NCI-H187 (cell line): ENCODE measurements at places on chromosomes 16 and 17.

GRCh38 chr16:70689035-70689969 lies 3.4 kb upstream of the MTSS2 start:
- no peak for DNase-seq

- DNase-seq, result no peak
Observed at GRCh38 chr16:53501216-53501859, 1.7 kb downstream of the AKTIP start.

DNA sequence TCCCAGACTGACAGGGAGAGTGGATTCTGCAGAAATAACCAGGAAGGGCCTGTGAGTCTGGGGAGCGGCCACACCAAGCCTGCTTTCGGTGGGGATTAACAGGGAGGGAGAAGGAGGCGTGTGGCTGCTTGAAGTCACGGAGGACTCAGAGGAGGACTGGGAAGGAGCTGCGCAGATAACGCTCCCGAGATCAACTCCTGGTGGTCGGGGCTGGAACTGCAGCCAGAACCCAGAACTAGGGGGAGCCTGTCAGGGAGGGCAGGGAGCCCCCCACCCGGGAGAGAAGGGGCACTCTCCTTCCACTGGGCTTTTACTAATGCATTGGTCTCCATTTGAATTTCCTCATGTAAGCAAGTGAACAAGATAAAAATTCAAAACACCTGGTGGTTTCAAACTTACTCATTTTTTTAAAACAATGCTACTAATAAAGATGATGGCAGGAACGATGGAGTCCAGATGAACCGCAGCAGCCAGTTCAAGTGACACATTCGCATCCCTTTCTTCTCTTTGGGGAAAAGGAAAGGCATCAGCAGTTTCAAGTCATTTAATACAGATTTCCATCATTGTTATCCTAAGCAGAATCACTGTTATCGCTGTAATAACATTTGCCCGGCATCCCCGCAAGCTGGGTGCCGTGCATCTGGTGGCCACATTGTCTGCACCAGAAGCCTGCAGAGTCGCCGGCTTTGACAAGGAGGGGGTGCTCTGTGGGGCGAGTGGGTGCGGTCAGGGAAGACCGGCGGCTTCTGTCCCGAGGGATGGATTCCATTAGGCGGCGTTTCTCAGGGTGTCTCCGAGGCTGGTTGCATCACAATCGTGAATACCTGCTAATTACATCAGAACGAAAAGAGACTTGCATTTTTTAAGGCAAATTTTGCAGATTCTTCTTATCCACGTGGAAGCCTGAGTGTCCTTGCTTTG lies 183.0 kb downstream of the FOXL1 start:
- no peak for DNase-seq

DNA sequence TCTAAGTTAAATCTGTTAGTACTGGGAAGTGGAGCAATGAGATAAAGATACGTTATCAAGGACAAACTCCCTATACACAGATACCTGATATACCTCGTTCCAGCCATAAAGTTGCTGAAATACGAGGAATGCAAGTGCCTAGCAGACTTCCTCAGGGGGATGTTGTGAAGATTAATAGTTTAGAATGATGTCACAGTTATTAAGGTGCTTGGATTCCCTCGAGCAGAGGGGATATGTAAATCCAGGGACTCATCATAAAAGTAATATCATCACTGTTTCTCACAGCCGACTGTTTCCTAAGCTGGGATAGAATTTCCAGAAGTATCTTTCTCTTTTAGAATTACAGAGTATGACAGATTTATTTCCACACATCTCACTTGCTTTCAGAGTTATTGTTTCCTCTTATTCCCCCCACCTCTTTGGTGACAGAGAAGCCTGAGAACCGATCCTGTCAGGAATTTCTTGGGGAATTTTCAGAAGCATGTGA lies 28.4 kb upstream of the ZFHX3 start:
- no peak for DNase-seq

- no peak for DNase-seq
Observed at GRCh38 chr17:1559047-1560043, 3.2 kb downstream of the PITPNA start.

DNA sequence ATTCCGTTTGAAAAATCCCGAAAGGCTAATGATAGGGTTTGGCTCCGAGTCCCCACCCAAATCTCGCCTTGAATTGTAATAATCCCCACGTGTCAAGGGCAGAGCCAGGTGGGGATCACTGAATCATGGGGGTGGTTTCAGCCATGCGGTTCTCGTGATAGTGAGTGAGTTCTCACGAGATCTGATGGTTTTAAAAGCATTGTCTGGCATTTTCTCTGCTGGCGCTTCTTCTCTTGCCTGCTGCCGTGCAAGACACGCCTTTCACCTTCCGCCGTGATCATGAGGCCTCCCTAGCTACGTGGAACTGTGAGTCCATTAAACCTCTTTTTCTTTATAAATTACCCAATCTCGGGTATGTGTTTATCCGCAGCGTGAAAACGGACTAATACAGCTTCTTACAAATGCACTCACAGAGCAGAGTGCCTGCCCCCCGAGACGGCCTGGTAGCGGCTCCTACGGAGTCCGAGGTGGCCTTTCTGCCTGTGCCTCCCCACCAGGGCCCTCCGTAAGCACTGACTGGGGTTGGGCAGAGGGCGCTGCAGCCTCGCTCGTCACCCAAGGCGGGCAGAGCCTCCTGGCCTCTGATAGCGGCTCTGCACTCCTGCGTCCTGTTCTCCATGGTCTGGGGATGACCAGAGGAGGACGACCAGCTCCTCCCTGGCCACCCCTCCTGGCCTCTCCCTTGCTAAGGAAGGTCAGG lies 131.7 kb downstream of the FOXL1 start:
- DNase-seq, result no peak

GRCh38 chr17:28406473-28406814 lies 432 bp upstream of the SLC46A1 start:
- DNase-seq, result no peak

DNA sequence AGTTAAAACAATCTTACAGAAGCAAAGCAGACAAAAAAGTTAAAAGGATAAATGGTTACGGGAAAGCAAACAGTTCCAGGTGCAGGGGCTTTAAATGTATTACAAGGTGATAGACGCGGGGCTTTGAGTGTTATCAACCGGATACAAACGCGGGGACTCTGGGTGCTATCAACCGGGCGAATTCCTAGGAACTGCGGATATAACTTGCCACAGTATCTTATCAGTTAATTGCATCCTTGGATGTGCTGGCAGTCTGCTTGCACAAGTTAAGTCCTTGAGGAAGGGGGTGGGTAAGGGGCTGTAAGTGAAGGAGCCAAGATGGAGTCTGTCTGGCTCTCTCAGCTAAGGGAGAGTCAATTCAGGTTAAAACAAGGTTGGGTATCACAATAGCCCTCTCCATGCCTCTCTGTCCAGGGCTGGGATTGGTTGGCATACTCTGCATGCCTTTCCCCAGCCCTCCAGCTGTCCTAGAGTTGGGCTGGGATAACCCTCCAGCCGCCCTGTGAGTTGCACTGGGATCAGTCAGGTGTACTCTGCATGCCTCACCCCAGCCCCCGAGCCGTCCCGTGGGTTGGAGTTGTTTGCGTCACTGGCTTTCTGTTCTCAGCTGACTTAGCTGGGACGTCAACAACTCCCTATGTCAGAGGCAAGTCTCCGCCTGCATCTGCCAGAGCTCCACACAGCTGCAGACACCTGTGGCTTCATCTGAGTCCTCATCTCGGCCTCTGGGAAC lies 40.9 kb downstream of the TMEM235 start:
- DNase-seq, result no peak
